Ureter (tissue), 1 donor: ENCODE measurements at places on chromosomes 5 and 9.

- no peak for DNase-seq
These were observed 194.5 kb upstream of the RIOK2 start for GRCh38 chr5:97377582-97377981.

GRCh38 chr5:163890261-163890660, 384.8 kb downstream of the MAT2B start:
- DNase-seq = no peak

DNA sequence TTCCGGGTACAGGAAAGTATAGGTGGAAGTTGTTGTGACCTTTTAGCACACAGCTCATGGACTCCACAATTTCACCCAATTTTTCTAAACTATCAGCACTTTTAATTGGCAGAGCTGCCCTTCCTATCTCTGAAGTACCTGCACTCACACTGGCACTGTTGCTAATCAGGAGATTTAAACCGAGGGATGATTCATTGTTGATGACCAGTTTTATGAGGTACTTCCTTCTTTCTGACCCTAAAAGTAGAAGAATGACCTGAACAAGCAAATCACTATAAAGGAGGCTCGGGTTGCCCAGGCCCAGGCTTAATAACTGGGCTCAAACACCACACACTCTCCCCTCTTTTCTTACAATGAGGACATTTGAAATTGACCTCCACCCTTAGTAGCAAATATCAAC, 105.9 kb downstream of the KCNN2 start:
- no peak for DNase-seq

GRCh38 chr5:122420537-122421236, 108.7 kb downstream of the SNCAIP start:
- DNase-seq = no peak

GRCh38 chr9:124780060-124780756, 3.3 kb downstream of the OLFML2A start:
- peak; percentile 49 for DNase-seq

DNA sequence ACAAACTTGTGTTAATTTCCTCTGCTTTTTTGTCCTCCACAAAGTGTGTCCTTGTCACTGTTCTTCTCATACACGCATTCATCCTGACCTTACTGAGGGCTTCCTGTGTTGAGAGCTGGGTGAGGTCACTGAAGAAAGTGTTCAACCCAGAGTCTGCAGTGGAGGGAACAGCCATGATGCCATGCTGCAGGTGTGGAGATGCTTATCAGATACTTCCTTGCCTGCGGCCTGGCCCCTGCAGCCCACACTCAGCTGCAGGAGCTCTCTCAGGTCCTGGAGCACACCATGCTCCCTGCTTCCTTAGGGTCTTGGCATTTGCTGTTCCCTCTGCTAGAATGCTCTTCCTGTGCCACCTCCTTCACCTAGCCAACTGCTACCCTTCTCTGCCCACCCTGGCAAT, 108.1 kb upstream of the SPRY4 start:
- DNase-seq = no peak

DNA sequence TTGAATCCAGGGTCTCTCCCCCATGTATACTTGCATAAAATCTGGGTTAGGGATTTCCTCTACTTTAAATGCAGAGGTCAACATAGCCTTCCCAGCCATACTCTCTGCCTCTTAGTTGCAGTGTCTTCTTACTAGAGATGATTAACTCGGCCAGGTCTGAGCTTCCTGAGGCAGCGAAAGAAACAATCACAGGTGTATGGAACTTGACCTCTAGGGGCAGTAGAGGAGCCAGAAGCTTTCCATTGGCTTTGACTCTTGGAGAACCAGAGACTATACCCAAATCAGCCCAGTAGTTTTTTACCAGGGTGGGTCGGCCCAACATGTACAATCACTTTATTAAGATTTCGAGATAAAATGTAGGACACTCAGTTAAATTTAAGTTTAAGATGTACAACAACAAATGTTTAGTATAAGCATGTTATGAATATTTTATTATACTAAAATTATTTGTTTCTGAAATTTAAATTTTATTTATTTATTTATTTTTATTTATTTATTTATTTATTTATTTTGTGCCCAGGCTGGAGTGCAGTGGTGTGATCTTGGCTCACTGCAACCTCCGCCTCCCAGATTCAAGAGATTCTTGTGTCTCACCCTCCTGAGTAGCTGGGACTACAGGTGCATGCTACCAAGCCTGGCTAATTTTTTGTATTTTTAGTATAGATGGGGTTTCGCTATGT, 48.0 kb upstream of the DMRT3 start:
- no peak for DNase-seq

- no peak for DNase-seq
These were observed 417.8 kb upstream of the CTNND2 start for GRCh38 chr5:12322042-12322441.

GRCh38 chr9:85185486-85186217, 516.1 kb downstream of the NTRK2 start:
- DNase-seq = no peak

- no peak for DNase-seq
These were observed 19.6 kb downstream of the ANGPTL2 start for GRCh38 chr9:127102788-127103187.

DNA sequence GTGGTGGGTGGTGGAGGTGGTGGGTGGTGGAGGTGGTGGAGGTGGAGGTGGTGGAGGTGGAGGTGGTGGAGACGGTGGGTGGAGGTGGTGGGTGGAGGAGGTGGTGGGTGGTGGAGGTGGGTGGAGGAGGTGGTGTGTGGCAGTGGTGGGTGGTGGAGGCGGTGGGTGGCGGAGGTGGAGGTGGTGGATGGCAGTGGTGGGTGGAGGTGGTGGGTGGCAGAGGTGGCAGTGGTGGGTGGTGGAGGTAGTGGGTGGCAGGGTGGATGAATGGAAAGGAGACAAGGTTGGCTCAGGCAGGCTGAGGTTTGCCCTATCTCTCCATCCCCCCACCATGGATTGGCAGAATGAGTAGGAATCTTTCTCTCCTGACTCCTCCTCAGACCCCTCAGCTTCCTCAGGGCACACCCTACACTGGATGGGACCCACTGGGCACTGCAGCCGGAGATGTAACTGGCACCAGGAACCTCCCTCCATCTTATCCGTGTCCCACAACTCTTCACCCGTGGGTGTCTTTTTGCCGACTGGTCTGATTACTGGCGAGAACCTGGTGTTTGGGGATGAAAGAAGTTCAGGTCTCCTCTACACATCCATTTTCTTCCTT, 166.3 kb downstream of the C9orf50 start:
- DNase-seq = no peak

GRCh38 chr9:107342476-107343161, 59.5 kb downstream of the RAD23B start:
- DNase-seq = peak; percentile 37

- DNase-seq = no peak
These were observed 49.1 kb downstream of the ARHGAP26 start for GRCh38 chr5:142819292-142819691.

DNA sequence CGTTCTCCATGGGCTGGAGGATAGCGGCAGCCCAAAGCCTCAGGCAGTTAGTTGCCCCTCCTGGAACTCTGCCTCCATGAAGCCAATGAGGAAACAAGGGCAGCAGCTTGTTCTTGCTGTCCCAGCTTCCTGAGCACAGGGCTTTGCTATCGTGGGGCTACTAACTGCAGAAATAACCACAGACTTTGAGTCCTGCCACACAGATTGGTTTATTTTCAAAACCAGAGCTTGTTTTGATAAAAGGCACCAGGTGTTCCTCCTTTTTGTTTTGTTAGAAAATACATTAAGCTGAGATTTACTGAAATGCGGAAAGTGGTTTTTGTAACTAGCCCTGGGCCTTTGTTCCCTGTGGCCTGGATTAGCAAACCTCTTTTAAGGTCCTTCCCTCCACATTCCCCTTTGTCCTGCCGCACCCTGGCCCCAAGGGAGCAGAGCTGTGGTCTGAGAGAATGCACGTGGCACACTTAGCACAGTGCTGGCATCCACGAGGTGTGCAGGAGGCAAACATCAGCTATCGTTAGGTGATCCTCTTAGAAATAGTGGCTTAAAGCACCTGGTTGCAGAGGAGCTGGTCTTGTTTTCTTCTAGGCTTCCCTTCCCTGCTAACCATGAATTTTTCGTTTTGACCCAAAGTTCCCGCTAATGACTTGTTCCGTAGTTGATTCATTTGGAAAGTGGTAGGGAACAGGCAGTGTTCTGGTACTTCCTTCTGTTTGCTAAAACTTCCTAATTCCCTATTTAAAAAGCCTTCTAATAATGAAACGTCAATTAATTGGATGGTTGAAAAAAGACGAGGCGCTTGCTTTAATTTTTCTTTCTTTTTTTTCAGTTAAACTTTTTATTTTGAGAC, 21.5 kb downstream of the MVB12B start:
- DNase-seq = no peak

- DNase-seq = no peak
These were observed 224.2 kb downstream of the ARL15 start for GRCh38 chr5:54086191-54086590.

- DNase-seq = peak; percentile 53
These were observed 732 bp downstream of the PBX3 start for GRCh38 chr9:125747765-125748445.

DNA sequence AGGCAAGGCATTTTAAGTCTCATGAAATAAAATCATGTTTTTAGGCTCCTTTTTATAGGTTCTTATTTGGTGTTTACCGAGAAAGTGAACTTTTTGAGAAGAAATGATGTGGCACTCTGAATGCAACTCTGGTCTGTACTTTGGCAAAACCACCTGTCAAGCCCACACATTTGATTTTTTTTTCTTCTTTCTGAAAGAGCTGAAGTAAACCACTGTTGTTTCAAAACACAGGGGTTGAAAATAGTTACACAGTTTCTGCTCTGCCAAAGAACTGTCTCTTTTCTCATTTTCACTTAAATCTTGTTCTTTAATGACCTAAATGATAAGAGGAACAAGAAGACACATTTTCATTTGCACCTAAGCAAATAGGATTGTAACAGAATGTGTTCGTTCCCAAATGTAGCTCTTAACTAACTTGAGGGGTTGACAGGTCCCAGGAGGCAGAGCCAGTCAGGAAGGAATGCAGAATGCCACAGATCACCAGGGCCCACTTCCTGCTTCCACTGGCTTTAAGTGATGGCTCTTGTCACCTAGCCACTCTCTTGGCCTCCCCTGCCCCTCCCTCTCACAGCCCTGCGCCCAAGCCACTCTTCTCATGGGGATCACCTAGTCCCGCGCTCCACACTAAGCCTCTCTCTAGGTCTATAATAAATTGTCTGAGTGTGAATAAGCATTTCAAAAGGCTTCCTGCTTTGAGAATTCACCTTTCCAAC, 47.3 kb downstream of the MED27 start:
- DNase-seq = no peak

GRCh38 chr9:1267141-1267570, 217.0 kb downstream of the DMRT2 start:
- no peak for DNase-seq

DNA sequence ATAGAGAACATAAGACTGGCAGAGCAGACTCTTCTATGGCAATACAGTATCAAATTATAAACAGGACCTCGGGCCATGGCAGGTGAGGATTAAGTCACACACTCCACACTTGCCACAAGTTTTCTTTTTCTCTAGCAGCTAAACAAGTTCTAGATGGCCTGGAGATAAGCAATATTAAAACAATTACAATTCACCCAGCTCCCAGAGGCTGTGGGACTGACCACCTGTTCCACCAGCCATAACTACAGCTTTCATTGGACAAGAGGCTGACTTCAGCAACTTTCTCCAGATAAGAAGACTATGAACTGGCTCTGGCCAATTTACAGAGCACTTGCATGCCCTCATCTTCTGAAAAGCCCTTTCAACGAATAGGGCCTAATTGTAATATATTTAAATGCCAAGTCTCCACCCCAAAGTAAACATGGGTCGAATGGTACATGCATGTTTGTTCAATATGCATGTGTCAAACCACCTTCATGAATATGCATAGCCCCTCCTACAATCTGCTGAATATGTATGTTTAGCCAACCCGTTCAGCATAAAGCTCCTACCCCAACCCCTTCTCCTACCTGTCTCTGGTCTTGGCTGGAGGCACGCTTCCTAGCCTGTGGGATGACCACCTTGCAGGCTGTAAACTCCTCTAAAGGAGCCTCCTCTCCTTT, 6.1 kb upstream of the CFAP157 start:
- no peak for DNase-seq

GRCh38 chr9:131516100-131516499, 13.4 kb downstream of the POMT1 start:
- DNase-seq = no peak

GRCh38 chr9:22452415-22453010, 5.9 kb downstream of the DMRTA1 start:
- no peak for DNase-seq

DNA sequence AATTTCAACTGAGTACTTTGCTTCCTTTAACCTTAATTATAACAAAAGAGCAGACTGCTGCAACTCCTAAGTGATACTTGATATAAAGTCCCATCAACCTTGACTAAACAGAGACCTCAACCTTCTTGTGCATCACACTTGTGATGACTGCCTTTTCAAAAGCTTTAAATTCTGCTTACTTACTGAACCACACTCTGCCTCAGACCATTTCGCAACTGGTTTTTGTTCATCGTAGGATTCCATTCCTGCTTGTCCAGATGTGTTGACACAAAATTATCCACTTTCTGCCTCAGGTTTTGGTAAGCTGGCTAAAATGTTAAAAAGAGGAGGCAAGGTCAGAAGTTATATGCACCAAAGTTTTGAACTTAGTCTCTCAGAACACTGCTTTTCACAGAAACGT, 3.5 kb downstream of the BOD1 start:
- no peak for DNase-seq

DNA sequence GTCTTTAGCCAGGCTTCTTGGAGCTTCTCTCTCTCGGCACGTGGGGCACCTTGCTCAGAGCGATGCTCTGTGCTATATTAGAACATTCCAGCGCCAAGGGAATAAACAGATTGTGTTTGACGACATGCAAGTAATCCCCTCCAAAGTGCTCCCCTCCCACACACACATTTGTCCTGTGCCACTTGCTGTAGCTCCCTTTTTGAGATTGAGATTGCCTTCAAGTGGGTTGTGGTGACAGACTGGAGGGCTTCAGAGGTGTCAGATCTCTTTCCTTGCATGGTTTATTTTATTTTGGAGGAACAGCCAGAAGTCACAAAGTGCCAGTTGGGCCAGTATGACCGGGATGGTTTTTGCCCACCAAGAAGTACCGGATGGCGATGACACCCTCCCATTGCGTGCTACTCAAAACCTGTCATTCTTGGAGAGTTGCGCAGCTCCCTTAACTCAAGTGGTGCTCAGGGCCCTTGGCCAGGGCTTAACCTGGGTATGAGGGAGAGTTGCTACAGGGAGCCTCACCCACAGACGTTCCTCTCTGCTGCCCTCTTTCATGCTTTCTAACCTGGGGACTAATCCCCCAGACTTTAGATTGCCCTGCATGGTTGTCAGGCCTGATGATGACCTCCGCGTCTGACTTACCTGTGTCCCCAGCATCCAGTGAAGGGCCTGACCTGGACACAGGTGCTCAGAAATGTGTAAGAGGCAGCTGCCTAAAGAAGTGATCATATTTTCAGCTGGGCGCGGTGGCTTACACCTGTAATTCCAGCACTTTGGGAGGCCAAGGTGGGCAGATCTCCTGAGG, 18.8 kb upstream of the RPL26L1 start:
- DNase-seq = no peak

- no peak for DNase-seq
These were observed 698 bp downstream of the NFX1 start for GRCh38 chr9:33291031-33291397.

DNA sequence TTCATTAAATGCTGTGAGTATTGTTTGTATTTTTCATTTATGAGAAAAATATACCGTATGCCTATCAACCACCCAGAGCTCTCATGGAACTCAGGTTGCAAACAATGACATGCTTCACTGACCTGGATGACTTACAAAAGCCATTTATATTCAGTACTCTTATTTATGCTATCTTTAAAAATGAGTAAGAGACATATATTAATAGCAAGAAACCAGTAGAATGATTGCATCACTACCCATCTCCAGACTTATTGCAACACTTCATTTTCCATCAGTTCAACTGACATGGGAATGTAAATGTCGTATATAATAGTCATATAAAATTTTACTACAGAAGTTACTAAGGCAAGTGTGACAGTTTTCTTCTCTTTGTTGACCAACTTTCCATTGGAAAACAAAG, 69.1 kb downstream of the OTP start:
- no peak for DNase-seq
